ENCODE measurements at places on chromosomes 4 and X.

- DNase-seq, result peak; percentile 92
Measured at GRCh38 chr4:168318266-168318895, at the start of gene DDX60. Gene DDX60, minus strand, starts transcription at chr4:168318752. Its CDS starts 7,493 bp downstream, at chr4:168311259.

DNA sequence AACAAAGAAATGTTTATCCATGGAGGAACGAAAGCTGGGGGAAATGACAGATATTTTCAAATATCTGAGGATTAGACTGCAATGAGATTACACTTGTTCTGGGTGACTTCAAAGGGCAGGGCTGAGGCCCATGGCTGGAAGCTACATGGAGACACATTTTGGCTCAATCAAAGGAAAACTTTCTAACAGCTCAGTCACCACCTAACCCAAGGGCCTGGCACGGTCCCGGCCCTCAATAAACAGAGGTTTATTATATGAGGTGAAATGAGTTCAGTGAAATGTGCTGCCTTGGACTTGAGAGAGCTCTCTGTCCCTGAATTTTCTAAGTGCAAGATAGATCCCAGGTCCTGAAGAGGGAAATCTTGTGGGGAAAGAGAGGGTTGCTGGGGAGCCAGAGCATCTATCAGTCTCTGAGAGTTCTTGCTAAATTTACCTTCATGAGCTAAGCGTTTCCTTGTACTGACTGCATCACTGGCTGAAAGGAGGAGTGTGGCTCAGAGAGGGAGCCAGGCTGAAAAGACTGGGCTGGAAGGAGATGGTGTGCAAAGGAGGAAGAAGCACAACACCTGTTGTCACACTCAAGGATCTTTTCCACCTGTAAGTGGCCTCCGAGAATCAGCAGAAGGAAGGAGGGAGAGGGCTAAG lies 2.0 kb upstream of the RIPPLY1 start:
- no peak for DNase-seq

DNA sequence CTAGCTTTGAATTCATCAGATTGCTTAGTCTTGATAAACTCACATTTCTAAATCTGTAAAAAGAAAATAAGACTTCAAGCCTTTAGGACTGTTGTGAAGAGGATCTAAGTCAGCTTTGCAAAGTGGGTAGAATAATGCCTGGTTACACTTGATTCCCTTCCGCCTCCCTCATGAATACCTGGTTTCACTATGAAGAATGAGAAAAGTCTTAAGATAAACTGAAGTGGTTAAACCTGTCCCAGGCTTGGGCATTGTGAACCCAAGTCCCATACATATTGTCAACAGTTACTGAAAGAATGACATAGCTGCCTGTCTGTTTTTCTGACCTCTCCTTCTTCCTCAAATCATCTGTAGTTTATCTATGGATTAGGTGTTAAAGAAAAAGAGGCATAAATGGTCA lies 16.7 kb upstream of the GBA3 start:
- DNase-seq, result no peak

- DNase-seq, result no peak
Measured at GRCh38 chrX:130555341-130555740, 153.6 kb downstream of the RBMX2 start.

DNA sequence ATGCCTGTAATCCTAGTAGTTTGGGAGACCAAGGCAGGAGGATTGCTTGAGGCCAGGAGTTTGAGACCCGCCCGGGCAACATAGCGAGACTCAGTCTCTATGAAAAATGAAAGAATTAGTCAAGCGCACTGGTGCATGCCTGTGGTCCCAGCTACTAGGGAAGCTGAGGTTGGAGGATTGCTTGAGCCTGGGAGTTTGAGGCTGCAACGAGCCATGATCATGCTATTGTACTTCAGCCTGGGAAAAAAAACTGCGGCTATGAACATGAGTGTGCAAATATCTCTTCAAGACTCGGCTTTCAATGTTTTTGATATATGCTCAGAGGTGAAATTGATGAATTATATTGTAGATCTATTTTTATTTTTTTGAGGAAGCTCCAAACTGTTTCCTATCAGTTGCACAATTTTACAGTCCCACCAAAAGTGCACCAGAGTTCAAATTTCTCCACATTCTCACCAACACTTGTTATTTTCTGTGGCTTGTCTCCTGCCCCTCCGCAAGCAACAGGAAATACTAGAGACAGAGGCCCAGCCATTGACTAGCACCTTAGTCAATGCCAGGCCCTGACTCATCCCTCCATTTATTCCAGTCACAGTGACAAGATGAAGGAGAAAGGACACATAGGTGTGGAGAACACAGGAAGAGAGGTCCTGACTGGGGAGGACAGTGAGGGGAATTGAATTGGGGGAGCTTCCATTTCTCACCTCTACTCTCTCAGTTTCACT lies 33.1 kb upstream of the ZNF41 start:
- no peak for DNase-seq
